Hypothalamus (tissue), 51 donors: ENCODE measurements at places on chromosomes 2 and 18.
A peak's percentile ranks its signal among the peaks of the same experiment; 100 is the strongest.

DNA sequence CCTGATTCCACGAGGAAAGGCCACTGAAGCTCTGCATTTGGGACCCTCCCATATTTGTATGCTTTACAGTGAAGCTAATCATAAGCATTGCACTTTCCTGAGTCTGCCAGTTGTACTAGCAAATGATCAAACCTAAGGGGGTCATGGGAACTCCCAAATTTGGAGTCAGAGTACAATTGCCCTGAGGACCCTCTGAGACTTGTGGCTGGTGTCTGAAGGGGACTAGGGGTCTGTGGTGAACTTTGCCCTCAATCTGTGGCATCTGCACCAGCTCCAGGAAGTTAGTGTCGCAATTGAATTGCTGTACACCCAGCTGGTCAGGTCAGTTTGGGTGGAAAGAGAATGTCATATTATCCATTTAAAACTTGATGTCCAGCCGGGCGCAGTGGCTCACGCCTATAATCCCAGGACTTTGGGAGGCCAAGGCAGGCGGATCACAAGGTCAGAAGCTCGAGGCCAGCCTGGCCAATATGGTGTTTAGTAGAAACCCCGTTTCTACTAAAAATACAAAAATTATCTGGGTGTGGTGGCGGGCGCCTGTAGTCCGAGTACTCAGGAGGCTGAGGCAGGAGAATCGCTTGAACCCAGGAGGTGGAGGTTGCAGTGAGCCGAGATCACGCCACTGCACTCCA lies 18.1 kb downstream of the SOWAHC start:
- no peak for DNase-seq

DNA sequence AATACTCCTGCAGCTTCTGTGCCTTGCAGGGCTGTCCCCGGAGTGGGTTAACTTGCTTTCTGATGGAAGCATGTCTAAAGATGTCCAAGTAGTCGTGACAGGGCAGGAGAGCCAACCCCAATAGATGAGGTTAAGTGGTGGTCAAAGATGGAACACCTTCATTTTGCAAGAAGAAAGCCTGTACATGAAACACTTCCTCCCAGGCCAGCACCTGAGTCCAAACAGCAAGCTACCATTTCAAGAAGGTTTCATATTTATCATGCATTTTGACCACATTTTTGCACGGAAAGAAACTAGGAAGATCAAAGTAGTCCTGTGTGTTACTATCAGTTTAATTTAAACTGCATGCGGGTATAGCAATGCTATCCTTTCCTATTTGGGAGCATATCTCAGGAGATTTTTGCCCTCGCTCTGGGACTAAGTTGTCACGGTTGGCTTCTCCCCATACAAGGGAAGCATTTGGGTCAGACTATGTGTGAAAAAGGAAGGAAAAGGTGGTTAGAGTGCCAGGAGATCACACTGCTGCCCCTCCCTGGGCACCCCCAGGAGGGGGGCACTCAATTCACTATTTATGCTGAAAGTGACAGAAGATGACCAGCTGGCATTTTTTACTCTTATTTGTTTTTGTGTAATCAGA lies 187.6 kb downstream of the ZNF521 start:
- DNase-seq = no peak

- DNase-seq = no peak
Observed at GRCh38 chr2:64914735-64915509, 74.3 kb upstream of the SLC1A4 start.

- no peak for DNase-seq
Observed at GRCh38 chr2:143529118-143529720, 400.0 kb downstream of the ARHGAP15 start.

GRCh38 chr2:42350434-42351063 lies 10.5 kb downstream of the COX7A2L start:
- DNase-seq = no peak

DNA sequence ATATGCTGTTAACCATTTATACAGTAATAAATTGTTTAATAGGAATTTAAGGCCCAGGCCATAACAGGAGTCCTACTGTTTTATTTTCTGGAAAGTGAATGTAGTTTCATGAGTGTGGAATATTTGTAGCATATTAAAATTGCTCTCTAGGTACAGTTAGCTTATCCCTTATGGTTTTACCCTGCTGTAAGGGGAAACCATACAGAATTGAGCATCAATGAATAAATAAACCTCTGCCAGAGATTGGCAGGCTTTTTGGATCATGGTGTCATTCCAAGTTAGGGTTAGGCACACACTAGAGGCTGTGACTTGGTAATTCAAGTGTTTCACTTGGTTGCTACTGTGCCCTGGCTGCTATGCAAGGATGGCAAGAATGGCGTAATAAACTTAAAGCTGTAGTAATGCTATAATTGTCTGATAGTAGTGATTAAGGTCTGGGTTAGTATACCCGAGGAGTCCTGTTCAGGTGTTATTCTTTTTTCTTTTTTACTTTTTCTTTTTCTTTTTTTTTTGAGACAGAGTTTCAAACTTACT lies 30.4 kb downstream of the BMPR2 start:
- DNase-seq = no peak

DNA sequence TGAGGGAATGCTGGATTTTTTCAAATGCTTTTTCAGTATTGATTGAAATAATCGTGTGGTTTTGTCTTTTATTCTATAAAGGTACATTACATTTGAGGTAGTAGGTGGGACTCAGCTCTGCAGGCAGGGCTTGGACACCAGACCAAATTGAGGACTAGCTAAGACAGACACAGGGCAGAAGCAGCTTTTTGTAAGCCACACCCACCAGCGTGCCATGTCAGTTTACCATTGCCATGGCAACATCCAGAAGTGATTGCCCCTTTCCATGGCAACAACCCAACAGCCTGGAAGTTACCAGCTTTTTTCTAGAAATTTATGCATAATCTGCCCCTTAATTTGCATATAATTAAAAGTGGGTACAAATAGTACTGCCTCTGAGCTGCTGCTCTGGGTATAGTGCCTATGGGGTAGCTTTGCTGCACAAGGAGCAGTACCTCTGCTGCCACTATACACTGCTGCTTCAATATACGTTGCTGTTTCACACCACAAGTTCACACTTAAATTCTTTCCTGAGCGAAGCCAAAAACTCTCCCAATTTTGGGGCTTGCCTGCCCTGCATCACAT lies 23.6 kb upstream of the VWA3B start:
- no peak for DNase-seq

GRCh38 chr18:3624935-3625741 lies 175.2 kb downstream of the TGIF1 start:
- no peak for DNase-seq

DNA sequence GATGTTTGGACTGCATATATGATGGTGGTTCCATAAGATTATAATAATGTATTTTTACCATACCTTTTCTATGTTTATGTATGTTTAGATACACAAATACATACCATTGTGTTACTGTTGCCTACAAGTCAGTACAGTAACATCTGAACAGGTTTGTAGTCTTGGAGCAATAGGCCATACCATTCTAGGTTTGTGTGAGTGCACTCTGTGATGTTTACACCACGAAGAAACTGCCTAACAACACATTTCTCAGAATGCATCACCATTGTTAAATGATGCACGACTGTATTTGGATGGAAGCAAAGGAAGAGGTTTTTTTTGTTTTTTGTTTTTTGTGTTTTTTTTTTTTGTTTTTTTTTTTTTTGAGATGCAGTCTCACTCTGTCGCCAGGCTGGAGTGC lies 9.5 kb downstream of the DUSP19 start:
- no peak for DNase-seq

GRCh38 chr2:10332402-10333246 lies 29.9 kb downstream of the HPCAL1 start:
- DNase-seq = no peak

GRCh38 chr2:16058256-16058655 lies 117.9 kb downstream of the MYCN start:
- DNase-seq = no peak

DNA sequence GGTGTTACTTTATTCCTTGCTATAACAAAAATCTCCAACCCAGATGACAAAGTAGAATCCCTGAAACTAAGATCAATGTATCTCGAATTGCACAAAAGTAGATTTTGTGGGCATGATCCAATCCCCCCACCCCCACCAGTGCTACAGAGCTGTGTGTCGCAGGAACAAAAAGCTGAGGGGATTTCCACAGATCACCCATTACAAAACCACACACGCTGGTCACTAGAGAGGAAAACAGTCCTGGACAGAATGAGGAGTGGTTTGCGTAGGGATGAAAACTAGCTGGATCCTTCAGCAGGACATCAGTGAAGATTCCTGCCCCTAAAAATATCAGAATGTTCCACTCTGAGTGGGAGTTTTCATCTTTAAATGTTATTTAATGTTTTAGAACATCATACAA lies 165.3 kb upstream of the STK17B start:
- DNase-seq = no peak

DNA sequence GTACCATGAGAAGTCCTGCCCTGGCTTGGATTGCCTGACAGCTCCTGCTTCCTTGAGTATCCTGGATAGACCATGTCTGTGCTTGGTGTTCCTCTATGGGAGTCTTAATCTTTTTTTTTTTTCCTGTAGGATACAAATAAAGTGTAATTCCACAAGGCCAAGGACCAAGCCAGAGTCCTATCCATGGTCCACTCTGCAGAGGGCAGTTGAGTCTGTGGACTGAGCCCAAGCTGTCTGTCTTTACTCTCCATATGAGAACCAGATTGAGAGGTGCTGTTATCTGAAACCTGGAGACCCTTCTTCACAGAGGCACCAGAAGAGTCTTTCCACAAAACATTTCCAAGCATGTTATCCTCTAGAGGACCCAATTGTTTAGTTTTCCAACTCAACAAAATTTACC lies 1.4 kb upstream of the KIF3C start:
- DNase-seq = no peak

GRCh38 chr2:220212296-220213080 lies 585.1 kb downstream of the SLC4A3 start:
- DNase-seq = no peak

DNA sequence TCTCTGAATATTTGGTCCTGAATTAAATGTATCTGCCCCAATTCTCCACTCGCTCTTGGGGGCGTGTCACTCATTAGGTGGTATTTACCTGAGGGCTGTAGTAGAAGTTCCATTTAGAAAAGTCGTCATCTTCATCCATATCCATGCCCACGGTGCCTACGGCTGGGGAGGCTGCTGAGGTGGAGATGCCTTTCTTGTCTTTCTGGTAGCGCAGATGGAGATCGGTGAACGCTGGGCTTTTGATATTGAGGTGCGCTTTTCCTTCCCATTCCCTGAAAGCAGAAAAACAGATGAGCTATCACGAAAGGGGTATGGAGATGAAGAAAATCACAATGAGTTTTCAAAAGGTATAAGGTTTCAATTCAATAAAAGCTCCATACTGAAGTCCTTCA lies 39.7 kb downstream of the APOB start:
- DNase-seq = no peak

- DNase-seq = peak; percentile 44
Observed at GRCh38 chr2:219119422-219120043, 41.1 kb downstream of the NHEJ1 start.

GRCh38 chr2:74041182-74041581 lies 56.5 kb downstream of the TET3 start:
- DNase-seq = no peak

GRCh38 chr18:21459706-21460286 lies 140.7 kb downstream of the ESCO1 start:
- DNase-seq = no peak

DNA sequence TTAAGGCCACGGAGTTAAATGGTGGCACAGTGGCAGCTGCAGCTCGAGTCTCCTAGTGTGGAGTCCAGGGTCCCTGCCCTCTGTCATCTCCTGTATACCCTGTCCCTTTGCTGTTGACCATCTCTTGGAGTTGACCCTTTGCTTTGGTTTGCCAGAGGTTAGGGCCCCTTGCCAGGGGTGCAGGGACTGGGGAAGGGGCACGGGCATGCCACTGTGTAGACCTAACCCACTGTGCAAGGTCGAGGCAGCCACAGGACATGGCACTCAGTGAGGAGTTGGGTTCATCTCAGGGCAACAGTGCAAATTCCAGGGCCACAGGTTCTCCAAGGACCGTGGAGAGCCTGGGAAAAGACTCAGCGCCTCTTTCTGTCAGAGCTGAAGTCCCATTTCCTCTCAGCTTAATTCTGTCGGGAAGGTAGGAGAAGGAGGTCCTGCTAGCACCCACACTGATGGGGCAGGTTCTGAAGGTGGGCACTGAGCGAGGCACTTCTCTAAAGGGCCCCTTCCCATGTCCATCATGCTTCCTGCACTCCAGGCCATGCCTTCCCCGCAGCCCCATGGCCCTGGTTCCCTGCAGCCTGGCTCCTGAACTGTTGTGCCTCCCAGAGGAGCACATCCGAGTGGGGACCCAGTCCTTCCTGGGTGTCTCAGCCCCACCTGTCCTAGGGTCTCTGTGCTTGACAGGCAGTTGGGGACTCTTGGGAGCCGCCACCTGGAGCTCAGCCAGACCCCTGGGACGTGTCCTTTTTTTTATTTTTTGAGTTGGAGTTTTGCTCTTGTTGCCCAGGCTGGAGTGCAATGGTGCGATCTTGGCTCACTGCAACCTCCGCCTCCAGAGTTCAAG lies 2.8 kb downstream of the KHK start:
- DNase-seq = no peak

DNA sequence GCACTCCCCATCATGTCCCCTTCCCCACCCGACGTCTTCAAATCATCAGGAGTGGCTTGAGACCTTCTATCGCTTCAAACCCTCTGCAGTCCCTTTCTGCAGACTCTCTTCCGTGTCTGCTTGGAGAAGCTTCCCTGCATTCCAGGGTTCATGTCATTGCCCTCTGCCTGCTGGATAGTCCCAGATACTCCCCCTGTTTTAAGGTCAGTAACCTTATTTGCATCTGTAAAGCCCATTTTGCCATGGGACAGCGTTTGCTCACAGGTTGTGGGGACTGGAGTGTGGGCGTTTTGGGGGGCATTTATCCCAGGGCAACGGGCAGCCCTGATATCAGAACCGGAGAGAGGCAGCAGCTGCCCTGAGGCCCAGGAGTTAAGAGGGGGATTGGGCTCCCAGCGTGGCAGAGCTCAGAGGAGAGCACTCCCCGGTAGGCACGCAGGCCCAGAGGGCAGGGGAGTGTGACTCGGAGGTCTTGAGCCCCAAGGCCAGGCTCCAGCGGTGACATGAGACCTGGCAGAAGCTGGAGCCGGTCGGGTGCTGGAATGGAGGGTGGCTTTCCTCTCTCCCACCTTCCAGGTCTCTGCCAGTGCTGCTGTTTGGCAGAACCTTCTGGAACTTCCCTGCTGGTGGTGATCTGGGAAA lies 73.8 kb downstream of the RTP5 start:
- DNase-seq = no peak

DNA sequence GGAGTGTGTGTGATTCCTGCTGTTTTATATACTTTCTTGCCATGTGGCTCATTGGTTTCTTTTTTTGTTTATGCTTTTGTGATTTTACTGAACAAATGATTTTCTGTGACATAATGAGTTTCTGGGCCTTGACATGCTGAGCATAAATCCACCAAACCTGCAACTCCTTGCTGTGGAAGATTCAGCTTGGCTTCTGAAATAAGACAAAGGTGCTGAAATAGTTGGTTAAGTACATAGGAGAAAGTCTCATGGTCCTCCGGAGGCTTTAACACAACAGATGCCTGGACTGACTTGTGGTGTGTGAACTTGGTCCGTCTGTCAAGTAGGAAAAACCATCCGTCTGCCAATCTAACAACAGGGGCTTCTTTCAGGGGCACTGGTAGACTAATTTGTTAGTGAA lies 315.3 kb upstream of the CXCR4 start:
- DNase-seq = no peak
